ENCODE measurements at places on chromosomes 7 and 10.

GRCh38 chr10:27568196-27569175, 64.4 kb downstream of the RAB18 start:
- DNase-seq, result no peak

GRCh38 chr7:1672851-1673486, 2.9 kb downstream of the ELFN1 start:
- no peak for DNase-seq

GRCh38 chr7:52355053-52355452, 680.4 kb upstream of the POM121L12 start:
- DNase-seq, result no peak

GRCh38 chr7:1546909-1547776, 8.9 kb downstream of the TMEM184A start:
- DNase-seq, result no peak

GRCh38 chr7:124908259-124908658, 21.4 kb downstream of the POT1 start:
- DNase-seq, result no peak

DNA sequence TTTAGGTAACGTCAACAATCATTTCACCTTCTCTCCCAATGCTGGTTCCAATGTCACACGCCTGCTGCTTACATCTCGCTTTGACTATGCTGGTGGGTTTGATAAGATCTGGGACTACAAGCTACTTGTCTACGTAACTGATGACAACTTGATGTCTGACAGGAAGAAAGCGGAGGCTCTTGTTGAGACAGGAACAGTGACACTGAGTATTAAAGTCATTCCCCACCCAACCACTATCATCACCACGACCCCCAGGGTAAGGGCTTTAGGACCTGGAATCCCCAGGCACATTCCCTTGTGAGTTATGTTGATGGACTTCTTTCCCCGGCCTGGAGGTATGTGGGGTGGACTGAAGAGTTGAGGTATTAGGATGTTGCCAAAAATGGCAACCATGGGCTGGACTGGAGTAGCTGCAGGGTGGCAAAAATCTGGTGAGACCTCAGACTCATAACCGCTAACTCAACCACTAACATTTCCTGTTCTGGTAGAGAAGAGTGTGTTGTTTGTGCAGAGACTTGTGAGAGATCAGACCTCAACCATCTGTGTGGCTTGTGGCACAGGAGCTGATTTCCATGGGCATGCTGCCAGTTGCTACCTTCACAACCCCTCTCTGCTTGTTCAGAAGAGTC, 59.2 kb downstream of the CDHR3 start:
- DNase-seq, result no peak

DNA sequence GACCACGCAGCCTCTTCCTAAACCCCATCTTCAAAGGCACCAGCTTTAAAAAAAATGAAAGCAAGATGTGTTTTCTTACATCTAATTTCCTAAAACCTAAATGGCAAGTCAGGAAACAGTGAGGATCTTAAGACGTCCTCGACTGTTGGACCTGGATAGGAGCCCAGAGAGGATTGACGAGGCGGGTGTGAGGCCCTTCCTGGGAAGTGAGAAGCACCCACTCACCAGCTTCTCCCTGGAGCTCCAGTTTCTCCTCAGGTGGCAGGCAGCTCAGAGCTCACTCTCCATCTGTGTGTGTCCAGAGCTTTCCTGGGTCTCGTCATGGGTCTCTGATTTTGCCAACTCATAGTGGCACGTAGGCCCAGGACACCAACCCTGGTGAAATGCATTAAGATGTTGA, 614.0 kb upstream of the AUTS2 start:
- DNase-seq, result no peak

GRCh38 chr7:94410413-94411187, 15.9 kb downstream of the COL1A2 start:
- DNase-seq, result no peak

DNA sequence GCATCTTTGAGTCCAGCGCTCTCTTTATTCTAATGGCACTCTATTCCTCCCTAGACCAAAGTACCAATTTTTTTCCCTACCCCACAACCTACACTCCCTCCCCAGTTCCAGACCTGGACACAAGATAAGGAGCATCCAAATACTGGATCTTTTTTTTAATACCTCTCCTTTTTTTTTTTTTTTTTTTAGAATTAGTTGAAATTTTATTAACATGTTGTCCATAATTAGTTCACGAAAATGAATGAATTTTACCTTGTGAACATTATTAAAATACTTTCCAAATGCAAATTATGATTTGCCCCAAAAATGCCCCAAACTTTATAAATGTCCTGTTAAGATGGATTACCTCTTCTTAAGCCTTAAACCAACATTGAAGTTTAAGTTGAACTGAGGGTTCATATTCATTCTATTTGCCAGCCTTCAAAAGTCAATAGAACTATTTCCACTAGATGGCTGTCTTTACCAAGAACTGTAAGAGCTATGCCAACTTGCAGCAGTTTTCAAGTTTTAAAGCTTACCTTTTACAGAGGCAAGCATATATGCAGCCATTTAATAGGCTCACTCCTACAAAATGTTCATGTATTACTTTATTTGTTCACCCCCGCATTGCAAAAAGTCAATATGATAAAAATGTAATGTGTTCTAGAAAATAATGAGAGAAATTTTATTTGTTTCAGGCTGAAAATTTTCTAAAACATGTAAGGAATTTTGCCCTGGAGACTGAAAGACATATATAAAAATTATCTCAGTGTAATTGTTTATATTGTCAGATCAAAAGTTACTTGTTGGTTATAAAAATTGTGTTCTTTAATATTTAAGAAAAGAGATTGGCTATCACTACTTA, 39.7 kb upstream of the TNKS2 start:
- no peak for DNase-seq

DNA sequence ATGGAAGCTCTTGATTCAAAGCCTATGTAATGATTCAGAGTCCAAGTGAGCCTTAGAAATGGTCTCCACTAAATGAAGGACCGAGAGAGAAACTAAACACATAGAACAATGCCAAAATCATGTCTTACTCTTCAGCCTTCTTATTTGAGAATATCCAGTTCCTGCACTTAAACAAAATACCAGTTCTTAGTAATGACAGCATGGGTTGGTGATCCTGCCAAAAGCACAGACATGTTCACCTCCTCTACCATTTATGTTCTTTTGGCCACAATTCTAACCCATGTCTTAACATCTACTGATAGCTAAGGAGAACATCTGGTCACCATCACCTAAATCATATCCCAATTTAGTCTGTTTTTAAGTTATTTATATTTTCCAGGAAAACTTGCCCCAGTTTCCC, 239.6 kb upstream of the PTN start:
- no peak for DNase-seq

GRCh38 chr10:6279540-6280267, 77.0 kb downstream of the PFKFB3 start:
- no peak for DNase-seq

Measured in NCI-H1048 (cell line).